ENCODE measurements at places on chromosomes 13 and 19.

DNA sequence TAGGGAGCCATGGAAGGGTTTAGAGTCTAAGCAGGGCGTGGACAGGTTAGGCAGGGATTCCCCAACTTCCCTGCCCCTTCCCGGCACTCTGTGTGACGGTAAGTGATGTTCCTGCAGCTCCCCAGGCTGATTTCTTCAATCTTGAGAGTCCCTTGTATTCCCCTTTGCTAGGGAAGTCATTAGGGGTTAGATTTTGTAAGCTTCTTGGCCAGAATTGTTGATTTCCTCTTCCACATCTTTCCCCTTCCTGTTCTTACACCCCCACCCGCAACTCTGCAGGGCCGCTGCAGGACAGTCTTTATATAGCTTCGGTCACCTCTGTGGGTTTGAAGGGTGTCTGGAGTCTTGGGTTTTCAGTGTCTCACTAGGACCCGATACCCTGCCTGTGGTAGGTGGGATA is 10.6 kb upstream of the ADGRE1 start:
- DNase-seq: no peak

DNA sequence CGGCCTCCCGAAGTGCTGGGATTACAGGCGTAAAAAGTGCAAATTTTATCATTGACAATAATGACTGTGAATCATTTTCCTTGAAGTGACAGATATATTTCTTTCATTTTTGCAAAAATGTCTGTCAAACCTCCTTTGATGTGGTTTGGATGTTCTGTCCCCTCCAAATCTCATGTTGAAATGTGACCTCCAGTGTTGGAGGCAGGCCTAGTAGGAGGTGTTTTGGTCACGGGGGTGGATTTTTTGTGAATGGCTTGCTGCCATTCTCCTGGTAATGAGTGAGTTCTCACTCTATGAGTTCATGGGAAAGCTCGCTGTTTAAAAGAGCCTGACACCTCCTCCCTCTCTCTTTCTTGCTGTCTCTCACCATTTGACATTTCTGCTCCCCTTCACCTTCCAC is 5.5 kb upstream of the SLC1A6 start:
- DNase-seq: no peak

DNA sequence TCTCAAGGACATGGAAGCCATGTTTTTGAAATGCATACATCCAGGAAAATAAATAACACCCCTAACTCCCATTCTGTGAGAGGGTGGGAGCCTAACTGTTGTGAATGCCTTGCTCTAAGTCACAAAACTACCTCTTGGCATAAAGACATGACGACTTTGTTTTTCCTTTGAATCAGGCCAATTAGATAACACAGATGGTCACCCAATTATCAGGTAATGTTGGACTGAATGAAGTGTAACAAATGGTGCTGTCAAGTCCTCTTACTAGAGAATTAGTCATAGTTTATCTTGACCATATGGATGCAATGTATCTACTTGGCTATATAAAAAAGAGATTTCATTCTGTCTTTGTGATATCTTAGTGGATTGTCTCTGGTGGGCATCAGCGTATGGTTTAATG is 553.6 kb upstream of the ATXN8OS start:
- no peak for DNase-seq

DNA sequence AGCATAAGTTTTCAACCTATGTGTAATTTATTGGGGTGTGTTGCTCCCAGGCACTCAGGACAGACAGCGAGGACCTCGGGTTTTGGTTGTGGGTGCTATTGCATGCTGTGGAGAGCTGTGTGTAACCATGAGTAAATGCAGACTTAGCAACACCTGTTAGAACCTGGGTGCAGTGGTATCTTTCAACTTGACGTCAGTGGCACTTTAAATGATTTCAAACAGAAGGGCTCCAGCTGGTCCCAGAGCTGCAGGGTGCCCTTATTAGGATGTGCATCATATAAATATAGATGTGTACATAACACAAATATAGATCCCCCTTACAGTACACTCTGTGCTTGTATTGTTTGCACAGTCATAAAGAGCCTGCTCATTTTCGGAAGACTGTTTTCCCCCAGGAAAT is 228.3 kb upstream of the IRS2 start:
- DNase-seq: peak; percentile 15

DNA sequence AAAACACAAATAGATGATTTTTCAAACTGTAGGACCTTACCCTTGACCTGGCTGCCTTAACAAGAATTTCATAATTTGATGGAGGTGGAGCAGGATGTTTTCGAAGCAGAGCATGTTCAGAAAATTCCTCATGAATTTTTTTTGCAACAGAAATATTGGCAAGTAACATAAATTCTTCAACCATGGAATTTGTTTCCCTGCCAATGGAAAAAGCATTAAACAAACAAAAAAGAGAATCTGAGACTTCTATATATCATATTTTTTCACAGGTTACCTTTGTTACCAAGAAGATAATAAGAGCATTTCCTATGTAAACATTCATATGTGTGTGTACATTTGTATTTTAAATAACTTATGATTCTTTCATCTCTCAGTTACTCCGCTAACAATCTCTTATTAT is 18.3 kb downstream of the DIS3 start:
- no peak for DNase-seq

GRCh38 chr19:31223740-31224534 is 125.3 kb downstream of the TSHZ3 start:
- no peak for DNase-seq

DNA sequence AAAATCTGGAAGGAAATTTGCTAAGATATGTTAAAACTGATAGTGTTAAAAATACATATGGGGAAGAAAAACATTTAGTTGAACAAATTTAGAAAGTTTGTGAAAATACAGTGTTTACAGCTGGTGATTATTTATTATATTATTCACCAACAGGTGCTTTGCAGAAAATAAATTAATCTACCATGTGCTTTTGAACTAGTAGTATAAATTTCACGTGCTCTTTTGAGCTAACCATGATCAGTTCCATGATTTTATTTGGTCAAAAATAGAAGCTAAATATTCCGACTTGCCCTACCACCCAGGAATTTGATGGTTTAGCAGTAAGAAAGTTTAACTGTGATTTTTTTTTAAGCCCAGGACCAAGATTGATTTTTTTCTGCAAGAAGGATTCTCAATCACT is 113.3 kb downstream of the SPRY2 start:
- DNase-seq: no peak

DNA sequence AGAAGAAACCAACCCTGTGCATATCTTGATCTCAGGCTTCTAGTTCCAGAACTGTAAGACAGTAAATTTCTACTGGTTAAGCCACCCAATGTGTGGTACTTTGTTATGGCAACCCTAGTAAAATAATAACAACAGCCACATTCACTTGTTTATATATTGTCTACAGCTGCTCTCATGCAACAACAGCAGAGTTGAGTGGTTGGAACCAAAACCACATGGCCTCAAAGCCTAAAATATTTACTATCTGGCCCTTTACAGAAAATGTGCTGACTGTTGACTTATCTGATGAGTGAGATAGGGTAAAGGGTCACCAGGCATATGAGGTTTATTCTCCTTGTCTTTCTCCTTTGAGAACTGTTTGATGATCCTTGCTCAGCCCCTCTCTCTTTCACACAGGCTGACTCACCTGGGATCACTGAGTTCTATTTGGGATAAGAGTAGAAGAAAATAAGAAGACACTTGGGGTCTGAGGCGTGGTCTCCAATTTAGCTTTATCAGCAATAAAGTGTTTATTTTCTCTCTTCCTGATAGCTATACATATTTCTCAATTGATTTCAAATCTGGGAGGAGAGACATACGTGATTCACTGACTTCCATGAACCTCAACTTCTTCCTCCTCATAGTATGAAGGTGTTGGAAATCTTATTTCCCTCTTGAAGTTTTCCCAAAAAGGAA is 227.5 kb upstream of the STARD13 start:
- no peak for DNase-seq

DNA sequence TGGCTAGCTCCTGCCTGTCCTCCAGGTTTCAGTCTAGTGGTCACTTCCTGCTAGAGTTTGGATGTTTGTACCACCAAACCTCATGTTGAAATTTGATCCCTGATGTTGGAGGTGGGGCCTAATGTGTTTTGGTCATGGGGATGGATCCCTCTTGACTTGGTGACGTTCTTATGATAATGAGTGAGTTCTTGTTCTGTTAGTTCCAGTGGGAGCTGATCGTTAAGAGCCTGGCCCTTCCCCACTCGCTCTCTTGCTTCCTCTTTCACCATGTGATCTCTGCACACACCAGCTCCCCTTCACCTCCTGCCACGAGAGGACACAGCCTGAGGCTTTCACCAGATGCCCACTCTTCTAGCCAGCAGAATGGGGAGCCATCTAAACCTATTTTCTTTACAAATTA is 86.8 kb upstream of the SCEL start:
- no peak for DNase-seq

- DNase-seq: no peak
Observed at GRCh38 chr19:48493718-48494401, 17.8 kb downstream of the LMTK3 start.

DNA sequence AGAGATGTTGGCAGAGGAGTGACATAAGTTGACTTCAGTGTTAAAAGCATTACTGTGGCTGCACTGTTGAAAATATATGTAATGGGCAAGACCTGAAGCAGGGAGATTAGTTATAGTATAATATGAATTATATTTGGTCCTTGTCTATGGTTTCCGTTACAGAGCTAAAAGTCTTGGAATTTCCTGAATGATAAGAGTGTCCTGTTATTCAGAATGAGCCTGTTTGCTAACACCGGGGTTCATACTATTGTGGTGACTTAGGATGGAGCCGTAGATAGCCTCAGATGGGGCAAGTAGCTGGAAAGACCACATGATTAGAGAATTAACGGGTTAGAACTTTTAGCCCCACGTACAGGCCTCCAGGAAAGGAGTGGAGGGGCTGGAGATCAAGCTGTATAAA is 5.7 kb downstream of the USPL1 start:
- no peak for DNase-seq

GRCh38 chr13:60329221-60329923 is 67.6 kb upstream of the TDRD3 start:
- DNase-seq: peak; percentile 22

- DNase-seq: no peak
Observed at GRCh38 chr19:4378886-4379285, 21.5 kb downstream of the SH3GL1 start.

DNA sequence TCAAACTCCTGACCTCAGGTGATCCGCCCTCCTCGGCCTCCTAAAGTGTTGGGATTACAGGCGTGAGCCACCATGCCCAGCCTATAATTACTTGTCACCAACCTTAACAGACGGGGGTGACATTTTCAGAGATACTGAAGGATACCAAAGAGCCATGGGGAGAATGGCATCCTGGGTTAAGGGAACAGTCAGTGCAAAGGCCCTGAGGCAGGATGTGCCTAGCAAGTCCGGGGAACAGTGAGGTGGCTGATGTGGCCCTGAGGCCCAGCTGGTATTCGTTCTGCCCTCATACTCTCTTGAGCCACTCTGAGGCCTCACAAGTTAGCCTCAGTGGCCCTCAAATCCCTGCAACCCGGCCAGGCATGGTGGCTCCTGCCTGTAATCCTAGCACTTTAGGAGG is 15.0 kb upstream of the ANGPTL8 start:
- no peak for DNase-seq

DNA sequence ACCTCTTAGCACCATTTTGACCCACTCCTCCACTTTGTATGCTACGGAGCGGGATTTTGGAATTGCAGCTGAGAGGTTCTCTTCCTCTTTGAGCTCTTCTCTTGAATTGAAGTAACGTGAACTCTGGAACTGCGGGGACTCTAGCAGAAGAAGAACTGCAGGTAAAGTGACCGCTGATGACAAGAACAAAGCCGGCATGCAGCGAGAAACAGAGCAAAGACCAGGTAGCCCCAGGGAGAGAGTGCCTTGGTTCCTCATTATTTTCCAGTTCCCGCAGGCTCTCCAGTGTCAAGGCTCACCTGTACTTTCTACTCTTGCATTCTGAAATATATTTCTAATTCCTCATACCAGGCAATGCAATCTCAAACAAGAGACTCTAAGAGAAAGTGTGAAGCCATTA is 260.3 kb upstream of the GPC6 start:
- no peak for DNase-seq

DNA sequence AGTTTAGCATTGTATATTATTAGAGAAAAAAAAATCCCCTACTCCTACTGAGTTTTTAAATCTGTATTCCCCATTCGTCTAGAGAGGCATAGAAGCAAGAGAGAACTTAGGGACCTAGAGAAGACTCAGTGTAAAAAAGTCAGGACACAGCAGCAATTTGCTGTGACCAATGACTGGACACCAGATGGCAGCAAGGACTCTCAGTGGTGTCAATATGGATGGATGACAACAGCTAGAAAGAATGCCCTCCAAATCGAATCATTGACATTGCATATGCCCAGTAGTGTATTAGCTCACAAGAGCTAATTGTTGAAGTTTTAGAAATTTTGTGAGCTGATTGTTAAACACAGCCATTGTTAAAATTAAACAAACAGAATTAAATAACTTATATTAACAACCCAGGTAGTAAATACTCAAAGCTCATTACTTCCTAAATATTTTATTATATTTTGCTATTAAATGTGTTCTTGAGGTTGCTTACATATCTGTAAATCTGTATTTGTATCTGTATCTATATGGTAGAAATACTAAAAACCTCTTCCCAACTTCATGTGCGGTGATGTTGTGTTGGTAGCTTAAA is 43.9 kb downstream of the SIAH3 start:
- peak; percentile 73 for DNase-seq

DNA sequence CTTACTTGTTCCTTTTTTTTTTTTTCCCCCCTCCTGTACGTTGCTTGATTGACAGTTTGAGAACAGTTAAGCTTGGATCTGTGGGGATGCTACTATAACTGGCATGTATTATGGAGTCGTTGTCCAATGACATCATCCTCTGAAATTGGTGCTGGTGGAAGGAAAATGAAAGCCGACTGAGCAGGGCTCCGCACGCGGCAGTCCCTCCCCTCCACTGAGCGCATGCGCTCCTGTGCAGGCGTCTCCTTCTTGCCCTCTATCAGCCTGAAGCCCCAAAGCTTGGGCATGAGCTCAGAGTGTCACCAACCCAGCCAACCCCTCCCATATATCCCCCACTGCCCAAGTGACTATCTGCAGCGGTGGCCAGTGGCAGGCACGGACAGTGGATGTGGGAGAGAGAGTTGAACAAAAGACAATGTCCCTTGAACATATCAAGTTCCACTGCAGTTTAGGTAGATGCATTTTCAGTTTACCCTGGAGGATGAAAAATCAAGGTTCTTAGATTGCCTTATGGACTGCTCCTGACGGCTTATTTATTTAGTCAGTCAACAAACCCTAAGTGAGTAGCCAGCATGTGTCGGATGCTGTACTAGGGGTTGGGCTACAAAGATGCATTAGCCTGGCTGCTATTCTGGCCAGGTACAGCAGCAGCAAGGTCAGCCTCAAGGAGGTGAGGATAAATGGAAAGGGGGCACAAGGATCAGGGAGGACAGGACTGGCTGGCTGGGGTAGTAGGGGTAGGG is 20.8 kb downstream of the MBNL2 start:
- DNase-seq: no peak

GRCh38 chr13:48094404-48094780 is 512 bp downstream of the MED4 start:
- peak; percentile 23 for DNase-seq

- DNase-seq: no peak
Observed at GRCh38 chr19:48480183-48480557, 11.0 kb downstream of the CYTH2 start.

GRCh38 chr13:66860878-66861417 is 369.2 kb downstream of the PCDH9 start:
- DNase-seq: no peak

DNA sequence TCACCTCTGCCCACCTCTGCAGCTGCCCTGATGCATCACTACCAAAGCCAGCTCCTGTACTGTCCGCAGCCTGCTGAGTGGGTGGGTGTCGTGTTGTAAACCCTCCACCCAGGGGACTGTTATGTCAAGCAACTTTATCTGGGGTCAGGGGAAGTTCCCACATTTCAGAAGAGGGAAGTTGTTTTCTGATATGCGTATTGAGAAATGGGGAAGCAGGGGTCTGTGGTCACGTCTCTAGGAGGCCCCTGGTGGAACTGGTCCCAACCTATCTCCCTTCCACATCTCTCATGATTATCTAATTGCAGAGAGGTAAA is 31.2 kb downstream of the CLEC17A start:
- no peak for DNase-seq

Data from RWPE1 (cell line).